Type B pancreatic cell (in vitro differentiated cells): ENCODE measurements at places on chromosomes 12 and 14.

GRCh38 chr12:49550693-49551252 lies 11.9 kb downstream of the KCNH3 start:
- DNase-seq, result no peak

DNA sequence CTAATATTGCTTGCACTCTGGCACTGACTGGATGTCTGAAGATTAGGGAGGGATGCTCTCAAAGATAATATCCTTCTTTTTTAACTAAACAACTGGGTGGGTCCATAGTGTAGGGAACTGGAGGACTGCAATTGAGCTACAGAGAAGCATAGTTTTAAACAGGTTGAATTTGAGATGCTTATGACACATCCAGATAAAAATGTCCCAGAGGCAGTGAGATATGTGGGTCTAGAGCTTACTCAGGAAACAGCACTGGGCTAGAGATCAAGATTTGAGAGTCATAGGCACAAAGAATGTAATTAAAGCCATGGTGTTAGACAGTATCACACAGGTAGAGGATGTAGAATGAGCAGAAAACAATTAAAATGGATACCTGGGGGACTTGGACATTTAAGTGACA lies 198.4 kb downstream of the NELL2 start:
- DNase-seq, result no peak

GRCh38 chr14:102196039-102196901 lies 56.6 kb downstream of the WDR20 start:
- DNase-seq, result no peak

DNA sequence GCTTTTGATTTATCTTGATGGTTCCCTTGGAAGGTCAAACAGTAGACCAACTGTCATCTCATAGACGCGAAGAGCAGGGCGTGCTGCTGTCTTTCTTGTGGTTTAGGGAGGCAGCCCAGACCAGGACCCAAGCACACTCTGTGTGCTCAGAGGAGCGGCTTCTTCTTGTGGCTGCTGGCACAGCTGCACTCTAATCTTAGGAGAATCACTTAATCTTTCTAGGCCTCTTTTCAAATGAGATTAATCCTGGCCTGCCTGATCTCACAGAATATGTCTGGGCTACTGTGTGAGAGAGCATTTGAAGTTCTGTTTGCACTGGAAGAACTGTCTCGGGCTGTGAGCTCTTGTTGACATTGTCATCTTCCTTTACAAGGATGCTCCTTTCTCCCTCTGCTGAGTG lies 60.0 kb upstream of the TRAF3 start:
- no peak for DNase-seq

DNA sequence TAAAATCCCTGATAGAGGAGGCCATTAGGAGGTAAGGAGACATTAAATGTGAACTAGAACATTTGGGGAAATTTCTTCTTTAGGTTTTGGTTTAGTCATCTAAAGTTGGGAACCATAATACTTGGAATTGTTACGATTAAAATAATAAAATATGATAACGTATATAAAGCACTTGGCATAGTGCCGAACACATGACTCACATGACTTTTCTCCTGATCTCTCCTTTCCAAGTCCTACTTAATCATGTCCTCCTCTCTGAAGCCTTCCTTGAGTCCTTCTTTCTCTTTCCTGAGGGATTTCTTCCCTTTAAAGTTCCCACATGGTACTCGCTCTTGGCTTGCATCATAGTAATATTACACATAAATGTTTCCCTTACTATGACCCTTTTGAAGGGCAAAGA lies 20.0 kb downstream of the BEST3 start:
- no peak for DNase-seq

DNA sequence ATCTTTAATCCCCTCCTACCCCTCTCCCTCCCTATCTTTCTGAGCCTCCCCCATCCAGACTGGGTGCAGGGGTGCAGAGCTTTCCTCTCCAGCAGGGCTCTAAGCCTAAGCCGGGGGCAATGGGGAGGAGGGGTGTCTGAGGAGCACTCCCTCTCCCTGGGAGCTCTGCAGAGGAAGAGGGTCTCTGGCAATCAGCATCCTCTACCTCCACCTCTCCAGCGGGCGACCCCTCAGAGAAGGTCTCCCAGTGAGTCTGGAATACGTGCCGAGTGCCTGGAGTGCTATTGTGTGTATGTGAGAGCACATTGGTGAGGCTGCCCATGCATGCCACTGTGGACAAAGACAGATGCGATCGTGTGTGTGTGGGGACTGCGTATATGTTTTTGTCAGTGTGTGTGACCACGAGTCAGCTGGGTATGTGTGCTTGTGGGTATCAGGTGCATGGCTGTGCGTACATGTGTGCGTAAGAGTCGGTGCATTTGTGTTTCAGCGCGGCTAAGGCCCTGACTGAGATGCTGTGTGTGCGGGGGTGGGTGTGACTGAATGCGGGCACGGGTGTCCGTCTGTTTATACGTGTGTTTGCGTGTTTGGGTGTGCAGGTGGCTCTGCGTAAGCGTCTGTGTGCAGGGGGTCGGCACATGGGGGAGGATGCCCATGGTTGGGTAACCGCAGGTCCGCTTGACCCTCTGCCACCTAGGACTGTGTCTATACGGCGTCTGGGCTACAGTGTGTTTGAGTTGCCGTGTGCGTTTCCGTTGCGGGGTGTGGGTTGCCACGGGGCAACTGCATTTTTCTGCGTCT lies 905 bp upstream of the DLK1 start:
- DNase-seq, result no peak

- no peak for DNase-seq
Observed at GRCh38 chr14:22598896-22599244, 770 bp downstream of the ABHD4 start.

DNA sequence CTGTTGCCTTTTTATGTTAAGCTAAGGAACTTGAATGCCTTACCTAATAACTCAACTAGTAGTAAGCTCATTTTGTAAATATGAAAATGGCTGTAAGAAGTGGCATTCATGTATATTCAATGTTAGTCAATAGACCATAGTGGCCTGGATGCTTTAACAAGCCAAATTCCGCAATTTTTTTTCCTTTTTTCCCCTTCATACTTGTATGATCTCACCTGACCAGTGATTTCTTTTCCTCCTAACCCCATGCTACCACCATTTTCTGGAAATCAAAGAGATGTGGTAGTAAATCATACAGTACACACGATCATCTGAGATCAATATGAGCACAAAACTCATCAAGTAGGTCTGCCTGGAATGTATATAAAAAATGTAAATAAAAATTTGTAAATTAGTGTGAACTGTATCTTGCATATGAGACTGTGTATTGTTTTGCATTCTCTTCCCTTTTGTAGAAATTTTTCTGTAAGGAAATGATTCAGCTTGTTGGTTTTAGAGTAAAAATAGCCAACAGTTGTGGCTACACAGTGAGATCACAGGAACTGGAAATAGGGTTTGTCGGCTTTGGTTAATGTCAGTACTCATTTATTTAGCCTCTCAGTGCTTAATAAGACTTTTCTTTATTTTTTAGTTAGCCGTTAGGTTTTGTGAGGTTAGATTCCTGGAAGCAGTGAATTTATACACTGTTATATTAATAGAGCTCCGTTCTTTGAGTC lies 62.5 kb downstream of the ETNK1 start:
- DNase-seq, result no peak

DNA sequence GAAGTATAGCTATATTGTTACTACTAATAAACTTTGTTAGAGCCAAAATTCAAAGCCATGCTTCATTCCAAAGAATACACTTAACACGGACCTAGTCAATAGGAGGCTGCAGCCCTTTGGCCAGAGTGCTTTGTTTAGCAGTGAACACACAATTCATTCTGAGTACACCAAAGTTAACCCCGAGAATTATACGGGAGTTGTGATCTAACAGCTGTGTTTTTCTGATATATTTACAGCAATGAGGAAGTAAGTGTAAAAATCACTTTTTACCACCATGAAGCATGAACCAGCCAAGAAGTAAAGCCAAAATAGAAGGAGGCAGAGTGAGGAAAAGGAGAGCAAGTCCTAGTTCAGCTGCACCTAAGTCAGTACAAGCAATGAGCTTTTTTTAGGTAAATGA lies 156.8 kb upstream of the PDE3A start:
- no peak for DNase-seq

DNA sequence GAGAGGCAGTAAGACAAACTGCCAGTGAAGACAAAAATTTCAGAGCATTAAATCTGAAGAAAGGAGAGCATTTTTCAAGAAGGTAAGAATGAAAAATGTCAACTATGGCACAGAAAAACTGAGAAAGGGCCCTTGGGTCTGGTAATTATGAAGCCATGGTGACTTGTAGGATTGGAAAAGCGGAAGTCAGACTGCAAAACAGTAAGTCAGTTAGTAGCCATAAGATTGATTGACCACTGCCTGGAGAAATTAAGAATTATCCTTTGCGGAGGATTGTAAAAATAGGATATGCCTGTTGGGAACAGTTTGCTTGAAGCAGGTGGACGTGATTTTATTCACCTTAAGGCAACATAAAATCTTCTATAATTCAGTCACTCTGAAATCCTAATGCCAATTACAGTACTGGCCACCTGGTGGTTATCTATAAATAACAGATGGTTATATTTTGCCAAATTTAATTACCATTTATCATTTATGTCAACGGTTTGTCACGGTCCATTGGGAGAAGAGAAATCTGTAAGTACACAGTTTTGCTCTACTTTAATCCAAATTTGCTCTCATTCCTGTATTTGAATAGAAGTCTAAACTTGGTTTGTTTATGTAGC lies 127.1 kb upstream of the CNTN1 start:
- no peak for DNase-seq
